ENCODE measurements at places on chromosomes 2 and 18.

DNA sequence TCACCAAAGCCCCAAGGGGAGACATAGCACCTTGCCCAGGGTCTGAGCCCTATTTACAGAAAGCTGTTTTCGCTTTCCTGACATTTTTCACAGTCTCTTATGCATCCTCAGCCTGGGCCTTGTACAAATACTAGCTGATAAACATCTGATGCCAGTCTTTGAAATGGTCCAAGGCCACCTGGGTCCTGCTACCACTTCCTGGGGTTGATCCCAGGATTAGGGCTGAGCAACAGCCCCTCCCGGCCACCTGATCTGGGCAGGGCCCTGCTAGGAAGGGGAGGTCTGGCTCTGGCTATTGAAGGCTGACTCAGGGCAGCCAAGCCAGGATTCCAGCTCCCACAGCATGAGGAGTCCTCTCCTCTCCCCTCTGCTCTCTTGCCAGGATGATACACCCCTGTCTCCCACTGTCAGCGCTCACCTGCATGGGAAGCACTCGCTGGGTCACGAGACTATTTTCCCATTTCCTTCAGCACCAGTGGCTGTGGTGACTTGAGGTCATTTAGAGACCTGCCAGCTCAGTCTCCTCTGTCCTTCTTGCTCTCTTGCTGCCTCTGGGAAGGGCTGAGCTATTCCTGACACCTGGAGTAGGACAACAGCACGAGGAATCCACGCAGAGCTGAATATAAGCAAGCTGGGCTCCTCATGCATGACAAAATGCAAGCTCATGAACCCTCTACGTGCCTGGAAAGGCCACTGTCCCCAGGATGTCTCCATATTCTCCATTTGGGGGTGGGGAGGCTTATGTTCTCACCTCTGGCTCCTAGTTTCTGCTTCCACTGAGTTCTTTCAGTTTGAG is 53.0 kb upstream of the LGALSL start:
- DNase-seq: no peak

DNA sequence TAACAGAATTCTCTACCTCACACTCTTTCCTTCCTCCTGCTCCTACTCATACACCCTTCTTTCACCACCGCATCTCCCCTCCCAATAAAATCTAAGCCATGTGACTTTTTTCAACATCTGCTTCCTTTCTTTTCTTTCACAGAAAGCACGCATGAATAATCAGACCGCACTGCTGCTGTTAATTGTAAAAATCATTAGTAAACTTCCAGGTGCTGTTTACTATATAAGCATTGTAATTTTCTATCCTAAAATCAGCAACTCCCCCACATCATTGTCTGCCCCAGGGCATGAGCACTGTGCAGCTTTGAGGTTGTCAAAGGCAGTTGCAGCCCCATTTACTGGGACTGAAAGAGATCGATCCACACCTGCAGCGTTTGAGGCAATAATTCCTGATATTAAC is 782.6 kb upstream of the ID2 start:
- DNase-seq: no peak

- DNase-seq: no peak
These were observed 81.9 kb upstream of the MBOAT2 start for GRCh38 chr2:9085353-9085752.

DNA sequence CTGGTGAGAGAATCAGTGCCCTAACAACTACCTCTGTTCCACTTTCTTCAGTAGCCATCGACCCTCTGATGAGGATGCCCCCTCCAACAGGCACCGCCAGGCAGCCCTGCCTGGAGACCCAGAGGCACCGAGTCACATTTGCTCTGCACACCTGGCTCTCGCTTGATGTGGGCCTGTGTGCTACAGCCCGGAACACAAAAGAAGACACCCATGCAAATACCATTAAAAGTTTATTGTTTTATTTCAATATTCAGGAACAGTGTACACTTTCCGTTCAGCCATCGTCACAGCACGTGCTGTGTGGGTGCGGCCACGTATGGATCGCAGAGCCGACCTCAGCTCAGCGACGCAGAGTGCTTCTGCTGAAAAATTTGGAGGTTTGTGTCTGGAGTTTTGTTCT is 154.0 kb downstream of the MBP start:
- DNase-seq: no peak

- no peak for DNase-seq
These were observed 23.6 kb upstream of the NEB start for GRCh38 chr2:151757861-151758260.

DNA sequence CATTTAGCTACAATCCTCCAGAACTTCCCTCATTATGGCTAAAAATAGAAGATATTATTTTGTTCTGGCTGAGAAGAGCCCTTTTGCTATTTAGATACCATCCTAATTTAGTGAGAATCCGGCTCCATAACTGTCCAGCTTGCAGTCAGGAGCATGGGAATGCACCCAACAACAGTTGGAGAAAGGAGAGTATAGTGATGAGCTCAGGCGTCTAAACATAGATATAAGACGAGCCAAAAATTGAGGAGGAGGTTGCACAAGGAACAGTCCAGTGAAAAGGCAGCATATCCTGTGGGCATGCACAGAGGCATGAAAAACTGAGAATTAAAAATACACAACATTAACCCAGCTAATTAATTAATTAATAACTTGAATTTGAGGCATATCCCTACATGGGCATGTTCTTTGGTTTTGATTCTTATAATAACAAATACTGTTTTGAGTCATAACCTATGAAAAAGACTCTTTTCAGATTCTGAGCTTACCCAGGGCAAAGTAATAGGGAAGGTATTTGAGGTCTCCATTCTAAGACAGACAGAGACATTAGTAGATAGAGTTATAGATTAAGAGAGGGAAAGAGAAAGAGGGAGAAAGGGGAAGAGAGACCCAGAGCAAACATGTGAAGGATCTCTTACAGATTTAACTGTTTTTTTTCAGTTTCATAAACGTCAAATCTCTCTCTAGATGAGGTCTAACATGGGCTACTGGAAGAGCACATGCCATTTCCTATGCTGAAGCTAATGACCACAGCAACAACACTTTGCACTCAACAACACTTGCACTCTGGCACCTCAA is 311.2 kb downstream of the OSR1 start:
- DNase-seq: no peak

DNA sequence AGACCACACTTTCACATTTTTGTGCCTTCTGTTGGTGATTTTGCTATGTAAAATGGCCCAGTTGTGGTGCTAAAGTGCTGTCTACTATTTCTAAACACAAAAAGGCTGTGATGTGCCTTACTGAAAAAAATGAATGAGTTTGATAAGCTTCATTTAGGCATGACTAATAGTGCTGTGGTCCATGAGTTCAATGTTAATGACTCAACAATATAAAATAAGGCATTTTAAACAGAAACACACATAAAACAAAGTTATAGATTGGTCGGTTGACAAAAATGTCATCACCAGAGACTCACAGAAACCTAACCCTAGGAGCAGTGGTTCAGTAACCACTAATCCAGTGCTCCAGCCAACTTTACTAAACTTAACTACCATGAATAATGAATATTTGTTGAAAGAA is 160.0 kb downstream of the DNAH6 start:
- no peak for DNase-seq

DNA sequence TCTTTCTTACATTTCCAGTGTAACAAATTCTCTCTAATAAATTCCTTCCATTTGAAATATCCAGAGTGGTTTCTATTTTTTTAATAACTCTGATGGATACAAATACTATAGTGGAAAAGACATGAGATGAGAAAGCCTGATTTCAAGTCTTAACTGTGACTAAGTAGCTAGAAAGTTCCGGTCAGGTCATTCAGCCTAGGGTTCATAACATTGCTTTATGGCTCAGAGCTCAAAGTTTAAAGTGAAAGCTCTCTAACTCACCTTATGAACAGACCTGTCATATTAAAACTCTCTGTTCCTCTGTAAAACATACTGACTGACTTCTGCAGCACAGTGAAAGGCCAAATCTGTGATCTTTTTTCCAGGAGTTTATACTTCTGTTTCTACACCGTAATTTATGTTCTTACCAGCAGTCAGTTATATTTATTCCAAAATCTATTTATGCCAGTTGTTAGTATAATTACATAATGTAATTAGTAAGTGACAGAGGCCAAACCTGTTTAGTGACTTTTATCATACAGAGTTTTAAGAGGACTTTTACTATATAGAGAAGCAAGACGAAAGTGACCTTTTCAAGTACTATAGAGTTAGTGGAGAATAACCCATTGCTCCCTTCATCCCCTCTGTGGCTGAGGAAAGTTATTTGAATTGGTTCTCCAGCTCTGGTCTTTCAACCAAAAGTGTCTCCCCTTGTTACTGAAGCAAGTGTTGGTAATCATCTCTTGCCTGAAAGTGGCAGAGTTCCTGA is 118.8 kb upstream of the PDE1A start:
- DNase-seq: no peak

DNA sequence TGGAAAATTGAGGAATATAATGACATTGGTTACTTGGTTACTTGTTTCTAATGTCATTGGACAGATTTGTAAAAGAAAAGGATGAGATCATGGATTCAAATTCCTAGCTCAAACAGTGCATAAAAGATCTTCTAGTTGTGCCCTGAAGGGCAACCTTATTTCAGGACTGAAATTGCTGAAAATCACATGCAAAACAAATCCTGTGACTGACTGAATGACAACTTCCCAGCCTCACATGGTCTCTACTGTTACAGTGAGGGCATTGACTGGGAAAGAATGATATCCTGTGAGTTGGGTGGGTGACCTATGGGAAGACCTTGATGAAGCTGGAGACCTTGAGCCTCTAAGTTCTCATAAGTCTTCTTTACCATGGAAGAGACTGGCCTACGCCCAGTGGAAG is 90.4 kb upstream of the HAAO start:
- no peak for DNase-seq

DNA sequence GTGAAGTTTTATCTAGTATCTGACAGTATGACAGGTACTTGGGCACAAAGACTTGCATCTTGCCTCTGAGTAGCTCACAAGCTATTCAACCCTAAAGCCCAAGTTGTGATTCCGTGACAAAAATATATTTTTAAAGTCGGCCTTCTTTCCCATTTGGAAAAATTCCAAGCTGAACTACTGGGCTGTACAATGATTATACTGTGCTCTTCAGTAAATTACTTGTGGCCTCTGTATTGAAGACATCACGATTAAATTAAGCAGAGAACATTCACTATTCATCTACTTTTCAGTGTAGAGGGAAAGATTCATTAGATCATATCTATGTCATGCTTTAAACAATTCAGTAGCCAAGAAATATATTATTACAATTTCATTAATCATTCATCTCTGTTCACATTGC is 282.2 kb downstream of the CDH2 start:
- DNase-seq: no peak

DNA sequence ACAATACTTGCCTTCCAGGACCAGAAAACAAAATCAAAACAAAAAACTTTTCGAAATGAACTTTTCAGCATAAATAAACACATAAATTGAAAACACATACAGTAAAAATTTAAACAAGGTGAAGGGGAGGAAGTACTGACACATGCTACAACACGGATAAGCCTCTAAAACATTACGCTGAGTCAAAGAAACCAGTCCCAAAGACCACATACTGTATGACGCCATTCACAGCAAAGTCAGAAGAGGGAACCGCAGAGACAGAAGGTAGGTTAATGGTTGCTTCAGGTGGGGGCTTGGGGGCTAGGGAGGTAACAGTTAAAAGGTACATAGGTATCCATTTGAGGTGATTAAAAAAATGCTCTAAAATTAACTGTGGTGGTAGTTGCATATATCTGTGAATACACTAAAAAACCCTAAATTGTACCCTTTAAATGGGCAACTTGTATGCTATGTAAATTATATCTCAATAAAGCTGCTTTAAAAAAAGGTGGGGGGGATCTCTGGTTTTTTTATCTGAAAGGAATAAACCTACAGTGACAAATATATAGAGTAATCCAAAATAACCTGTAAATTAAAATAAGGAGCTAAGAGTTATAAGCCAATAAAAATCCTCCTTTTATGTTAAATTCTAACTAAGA is 7.1 kb downstream of the COX7A2L start:
- no peak for DNase-seq

DNA sequence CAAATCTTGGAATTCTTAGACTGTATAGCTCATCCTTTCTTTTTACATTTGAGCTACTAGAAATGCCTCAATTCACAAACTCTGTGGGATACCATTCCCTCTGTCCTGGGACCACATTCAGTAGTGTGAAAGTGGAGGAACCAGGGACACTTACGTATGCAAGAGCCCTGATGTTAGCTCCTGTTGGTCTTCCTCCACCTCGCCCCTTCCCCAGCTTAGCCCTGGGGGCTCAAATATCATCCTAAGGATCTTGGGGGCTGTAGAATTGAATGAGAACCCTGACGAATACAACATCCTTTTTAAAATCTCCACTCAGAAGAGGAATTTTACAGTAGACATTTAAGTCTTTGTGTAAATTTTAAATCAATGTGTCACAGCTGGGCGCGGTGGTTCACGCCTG is 65.2 kb upstream of the RAPH1 start:
- DNase-seq: no peak

DNA sequence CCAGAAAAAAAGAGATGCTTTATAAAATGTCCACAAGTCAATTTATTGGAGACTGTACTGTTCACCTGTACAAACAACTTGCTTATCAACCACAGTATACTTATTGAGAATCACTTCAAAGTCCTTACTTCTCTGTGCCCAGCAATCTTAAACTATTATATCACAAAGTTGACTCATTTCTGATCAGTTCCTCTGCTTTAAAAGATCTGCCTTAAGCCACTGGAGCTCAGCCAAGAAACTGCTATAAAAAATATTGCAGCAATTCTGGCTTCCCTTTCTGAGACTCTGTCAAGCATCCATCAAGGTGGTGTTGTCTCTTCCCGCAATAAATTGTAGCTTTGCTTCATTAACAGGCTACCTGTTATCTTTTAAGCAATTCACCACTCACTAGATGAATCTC is 375.2 kb upstream of the SPHKAP start:
- peak; percentile 13 for DNase-seq

GRCh38 chr2:180411661-180412060 is 404.6 kb upstream of the CWC22 start:
- DNase-seq: no peak

DNA sequence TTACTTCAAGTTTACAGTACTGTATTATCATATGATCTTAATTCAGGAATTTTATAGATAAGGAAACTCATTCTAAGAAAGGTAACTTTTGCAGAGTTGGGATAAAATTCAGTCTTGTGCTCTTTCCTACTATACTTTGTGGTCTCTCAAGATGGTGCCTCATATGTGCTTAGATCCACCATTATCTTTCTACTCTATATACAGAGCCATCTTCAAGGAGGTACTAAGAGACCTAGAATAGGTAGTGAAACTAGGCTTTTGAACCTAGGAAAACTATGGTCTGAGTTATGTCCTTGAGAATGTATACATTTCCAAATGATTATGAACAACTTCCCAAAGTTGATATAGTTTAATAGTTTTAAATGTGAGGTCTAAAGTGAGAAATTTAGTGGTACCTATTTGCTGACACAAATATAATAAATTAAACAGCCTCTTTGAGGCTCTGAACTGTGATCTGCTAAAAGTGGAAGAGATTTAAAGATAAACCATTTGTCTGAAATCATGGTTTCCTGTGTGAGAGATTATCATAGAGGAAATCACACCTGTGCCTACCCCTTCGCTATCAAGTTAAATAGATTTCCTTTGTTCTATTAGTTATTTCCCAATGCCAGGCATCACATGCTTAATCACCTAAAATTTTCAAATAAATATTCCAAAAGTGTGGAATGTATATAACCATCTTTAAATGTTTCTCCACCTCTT is 27.2 kb downstream of the ACAA2 start:
- no peak for DNase-seq

GRCh38 chr2:1746174-1747064 is 2.1 kb upstream of the PXDN start:
- no peak for DNase-seq

GRCh38 chr2:144715992-144716391 is 196.1 kb upstream of the ZEB2 start:
- DNase-seq: no peak
